Small intestine (tissue), 16 donors: ENCODE measurements at places on chromosomes 1 and 21.

DNA sequence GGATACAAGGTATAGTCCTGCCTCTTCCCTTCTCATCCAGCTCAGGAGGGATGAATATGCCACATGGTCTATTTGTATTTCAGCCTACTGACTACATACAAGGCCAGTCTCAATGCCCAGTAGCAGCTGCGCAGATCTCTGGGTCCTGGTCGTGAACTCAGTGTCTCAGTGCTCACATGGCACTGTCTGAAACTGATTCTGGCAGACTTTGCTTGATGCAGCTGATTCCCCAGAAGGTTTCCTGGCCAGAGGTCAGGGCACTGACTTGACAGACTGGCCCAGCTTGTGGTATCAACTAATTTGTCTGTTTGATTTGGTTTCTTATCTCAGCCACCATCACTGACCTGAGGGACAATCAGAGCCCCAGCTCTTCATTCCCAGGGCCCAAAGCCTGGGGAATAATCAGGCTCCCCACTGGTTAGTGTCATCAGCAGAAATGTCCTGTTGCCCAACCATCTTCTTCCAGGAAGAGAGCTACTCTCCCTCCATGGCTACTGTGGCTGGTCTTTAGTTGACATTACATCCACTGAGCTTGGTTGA lies 7.5 kb upstream of the SPRR4 start:
- DNase-seq, result no peak

DNA sequence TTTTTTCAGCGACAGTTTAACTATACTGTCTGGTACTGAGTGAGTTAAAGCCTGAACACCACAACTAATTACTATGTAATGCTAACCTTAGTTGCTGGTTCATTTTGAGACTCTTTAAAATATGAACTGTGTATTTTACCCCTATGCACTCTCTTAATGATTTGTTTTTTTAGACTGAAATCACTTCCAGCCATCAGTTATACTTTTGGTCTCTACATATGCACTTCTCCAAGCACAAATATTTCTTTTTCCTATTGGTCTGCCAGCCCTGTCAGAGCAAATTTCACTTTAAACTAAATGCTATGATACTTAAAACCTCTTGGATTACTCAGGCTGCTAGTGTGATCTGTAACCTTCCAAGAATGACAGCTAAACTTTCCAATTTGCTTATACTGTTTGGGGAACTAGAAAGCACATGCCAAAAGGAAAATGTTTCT lies 38.1 kb upstream of the SCYL3 start:
- DNase-seq, result no peak

DNA sequence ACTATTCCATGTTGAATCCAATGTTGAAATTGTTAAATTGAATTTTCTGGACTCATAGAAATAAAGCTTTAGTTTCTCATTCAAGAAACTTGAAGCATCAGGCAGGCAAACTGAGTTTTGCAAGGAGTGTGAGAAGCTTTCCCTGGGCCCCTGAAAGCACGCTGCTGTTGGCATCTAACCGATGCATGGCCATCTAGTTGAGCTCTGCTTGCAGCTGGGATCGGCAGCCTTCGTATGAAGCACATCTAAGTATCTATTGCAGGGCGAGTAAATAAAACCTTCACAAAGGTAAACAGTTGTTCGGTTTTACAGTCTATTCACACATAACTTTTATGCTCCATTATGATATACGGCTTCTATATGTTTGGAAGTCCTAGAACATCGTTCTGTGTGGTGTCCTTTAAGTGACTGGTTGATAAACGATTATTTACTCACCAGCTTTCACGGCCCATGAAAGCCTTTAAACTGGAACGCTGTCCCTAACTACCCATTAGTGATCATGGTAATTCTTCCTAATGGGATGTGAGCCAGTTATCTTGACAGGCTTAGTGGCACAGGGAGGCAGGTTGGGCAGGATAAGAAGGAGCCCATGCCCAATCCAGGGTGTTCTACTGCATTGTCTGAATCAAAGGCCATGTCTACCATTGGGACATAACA lies 71.7 kb downstream of the SEC16B start:
- DNase-seq, result peak; percentile 51

DNA sequence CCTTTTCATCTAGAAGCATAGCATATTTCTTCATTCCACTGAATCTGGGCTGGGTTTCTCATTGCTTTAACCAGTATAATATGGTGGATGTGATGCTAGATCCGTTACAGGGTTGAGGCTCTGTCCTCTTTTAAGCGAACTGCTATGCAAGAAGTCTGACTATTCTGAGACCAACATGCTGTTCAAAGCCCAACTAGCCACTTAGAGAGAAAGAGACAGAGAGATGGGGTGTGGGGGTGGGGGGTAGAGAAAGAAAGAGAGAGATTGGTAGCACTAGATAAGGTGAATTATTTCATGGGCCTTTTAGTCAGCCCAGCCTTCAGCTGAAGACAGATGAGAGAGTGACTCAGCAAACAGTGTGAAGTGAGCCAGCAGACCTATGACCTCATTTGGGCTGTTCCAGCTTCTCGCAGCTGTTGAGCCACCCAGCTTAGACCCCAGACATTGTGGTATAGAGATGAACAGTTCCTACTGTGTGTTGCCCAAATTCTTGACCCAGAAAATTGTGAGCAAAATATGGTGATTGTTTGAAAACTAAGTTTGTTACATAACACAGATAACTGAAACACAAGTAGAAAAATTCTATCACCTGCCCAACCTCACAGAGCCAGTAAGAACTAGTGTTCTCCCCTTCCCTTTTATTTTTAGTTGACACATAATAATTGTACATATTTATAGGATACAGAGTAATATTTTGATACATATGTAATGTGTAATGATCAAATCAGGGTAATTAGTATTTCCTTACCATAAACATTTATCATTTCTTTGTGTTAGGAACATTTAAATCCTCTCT lies 40.7 kb upstream of the PRKACB start:
- peak; percentile 60 for DNase-seq

DNA sequence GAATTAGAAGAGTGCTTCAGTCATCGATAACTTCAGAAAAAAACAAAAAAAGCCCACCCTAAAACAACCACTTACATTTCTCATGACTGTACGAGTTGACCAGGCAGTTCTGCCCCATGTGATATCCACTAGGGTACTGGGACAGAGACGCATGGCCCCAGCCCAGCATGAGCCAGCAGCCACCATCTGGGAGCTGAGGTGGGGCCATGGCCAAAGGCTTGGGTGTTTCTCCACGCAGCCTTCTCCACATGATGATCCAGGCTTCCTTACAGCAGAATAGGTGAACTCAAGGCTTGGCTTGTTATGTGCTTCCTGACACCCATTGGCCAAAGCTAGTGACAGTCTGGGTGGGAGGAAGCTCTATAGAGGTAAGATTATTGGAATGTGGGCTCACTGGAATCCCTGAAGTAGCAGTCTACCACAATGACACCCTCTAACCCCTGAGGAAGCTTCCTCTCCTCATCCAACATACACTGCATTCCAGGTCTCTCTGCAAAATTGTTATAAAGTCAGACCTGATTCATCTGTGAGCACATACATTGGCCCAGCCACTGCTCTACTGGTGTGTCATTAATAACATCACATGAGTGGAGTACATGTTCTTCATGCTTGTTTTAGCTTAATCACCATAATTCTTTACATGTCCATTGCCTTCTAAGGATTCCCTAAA lies 66.3 kb upstream of the NTPCR start:
- DNase-seq, result no peak

DNA sequence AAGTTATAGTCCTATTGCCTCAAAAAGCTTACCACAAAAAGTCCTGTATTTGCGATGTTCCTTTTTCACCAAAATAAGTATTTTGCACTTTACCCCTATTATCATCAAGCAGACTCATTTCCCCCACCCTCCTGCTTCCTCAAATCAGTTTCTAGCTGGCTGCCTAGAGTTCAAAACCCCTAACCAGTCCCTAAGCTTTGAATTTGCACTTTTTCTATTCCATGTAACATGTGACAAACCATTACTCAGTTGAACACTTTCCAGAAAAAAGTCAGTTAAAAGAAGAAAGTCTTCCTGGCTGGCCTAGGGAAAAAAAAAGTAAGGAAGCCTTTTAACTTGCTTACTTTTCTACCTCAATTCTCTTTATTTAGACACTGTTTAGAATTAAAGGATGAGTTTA lies 8.2 kb downstream of the CEP170 start:
- DNase-seq, result no peak
